H9 (cell line): ENCODE measurements at places on chromosomes 13 and 19.

- no peak for DNase-seq
Observed at GRCh38 chr13:32446220-32446619, 18.3 kb upstream of the N4BP2L1 start.

DNA sequence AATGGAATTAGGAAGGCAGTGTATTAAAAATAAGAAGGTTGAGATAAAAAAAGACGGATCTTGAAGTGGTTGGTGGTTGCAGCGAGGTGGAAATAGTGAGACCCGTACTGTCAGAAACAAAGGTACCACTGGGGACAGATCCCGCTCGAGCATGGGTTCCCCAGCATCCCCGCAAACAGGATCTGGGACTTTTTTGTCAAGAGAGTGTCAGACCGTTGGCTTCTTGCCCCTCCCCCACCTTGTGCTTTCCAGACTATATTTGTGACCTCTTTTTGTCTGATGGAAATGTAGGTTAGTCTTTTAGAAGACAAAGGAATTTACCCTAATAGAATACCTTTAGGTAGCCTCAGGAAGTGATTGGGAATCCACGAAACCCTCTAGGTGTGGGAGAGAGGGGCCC lies 4.2 kb downstream of the GATAD2A start:
- no peak for DNase-seq

GRCh38 chr13:23288995-23289394 lies 108.2 kb downstream of the SGCG start:
- no peak for DNase-seq

GRCh38 chr19:10339380-10339960 lies at the start of gene ICAM3:
Gene ICAM3 (minus strand): TSS chr19:10339624. CDS start chr19:10339614, 10 bp downstream.
- peak; percentile 64 for DNase-seq

DNA sequence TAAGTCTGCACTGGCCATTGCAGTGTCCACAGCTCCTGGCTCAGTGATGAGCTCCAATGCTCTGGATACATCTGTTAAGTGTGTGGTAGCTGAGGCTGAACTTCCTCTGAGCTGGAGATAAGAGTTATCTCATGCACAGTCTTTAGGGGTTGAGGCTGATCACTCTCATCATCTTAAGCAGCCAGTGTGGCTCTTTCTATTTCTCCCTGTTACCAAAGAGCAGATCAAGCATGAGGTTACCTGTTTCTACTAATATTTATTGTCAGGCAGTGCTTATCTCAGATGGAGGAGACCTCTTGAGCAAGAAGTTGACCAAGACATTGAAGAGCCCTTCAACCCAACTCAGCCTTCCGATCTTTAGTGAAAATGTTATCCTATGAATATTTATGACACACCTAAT lies 6.6 kb upstream of the OR10H2 start:
- no peak for DNase-seq

- DNase-seq = peak; percentile 97
Observed at GRCh38 chr19:703651-704446, 4.9 kb upstream of the PALM start.
